ENCODE measurements at places on chromosomes 16 and 17.

- no peak for DNase-seq
Measured at GRCh38 chr17:17816240-17816814, 20.5 kb downstream of the SREBF1 start.

DNA sequence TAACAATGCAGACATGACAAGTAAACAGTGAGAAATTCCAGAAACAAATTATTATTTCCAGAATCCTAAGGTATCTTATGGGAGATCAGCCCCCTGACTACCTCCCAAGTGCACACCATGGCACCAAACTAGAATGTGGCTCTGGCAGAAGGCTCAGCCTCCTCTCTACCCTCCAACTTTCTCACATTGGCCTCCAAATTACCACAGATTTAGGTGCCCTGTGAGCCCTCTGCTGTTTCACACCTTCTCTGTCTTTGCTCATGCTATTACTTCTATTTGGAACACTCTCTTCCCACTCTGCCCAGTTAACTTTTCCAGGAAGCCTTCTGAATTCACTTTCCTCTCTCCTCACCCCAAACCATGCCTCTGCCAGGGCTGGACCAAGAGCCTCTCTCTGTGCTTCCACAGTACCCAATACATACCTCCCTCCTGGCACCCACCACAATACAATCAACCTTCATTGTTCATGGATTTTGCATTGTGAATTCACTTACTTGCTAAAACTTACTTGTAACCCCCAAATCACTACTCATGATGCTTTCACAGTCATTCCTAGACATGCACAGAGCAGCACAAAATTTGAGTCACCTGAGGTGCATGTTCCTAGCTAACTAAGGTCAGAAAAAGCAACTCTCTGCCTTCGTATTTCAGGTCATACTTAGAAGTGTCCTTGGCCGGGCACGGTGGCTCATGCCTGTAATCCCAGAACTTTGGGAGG, 31.4 kb downstream of the SMG6 start:
- DNase-seq: no peak

GRCh38 chr17:65533056-65533745, 28.2 kb downstream of the AXIN2 start:
- DNase-seq: no peak

- DNase-seq: peak; percentile 72
Measured at GRCh38 chr16:12545792-12546342, 257.8 kb downstream of the CPPED1 start.

DNA sequence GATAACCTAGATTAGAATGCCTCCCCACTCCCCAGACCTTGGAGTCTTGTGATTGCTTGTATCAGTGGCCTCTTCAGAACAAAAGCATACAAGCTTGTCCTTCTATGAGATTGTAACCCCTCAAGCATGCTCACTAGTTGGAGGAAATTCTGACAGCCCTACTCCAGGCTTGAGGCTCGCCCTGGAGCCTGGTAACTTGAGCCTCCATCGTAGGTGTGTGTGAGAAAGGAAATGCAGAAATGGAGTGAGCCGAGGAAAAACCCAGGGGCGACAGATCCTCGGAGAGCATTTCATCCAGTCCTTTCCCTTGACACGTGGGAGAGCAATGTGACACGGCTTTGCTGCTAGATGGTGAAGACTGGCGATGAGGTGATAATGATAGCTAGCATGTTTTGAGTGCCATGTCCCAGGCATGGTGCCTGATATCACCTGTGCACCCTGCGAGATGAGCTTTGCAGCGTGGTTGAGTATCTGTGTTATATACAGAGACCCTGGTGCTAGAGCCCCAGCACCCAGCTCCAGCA, 31.2 kb downstream of the GNAO1 start:
- no peak for DNase-seq

DNA sequence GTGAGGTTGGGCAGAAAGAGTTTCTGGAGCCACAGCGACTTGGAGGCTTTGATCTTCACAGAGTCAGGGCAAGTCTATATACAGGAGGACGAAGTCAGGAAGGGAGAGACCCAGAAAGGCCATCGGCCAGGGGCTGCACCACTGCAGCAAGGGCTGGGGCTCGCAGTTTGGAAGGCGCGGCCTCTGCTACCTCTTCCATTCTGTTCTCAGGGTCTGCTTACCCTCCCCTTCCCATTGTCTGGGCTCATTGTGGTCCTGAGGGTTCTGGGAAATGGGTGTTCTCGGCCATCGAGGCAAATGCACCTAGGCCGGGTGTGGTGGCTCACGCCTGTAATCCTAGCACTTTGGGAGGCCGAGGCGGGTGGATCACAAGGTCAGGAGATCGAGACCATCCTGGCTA, 16.0 kb downstream of the ST6GALNAC1 start:
- no peak for DNase-seq

GRCh38 chr16:75203096-75203495, 3.9 kb downstream of the CTRB2 start:
- DNase-seq: no peak

- no peak for DNase-seq
Measured at GRCh38 chr16:79587296-79587695, 13.2 kb downstream of the MAF start.

DNA sequence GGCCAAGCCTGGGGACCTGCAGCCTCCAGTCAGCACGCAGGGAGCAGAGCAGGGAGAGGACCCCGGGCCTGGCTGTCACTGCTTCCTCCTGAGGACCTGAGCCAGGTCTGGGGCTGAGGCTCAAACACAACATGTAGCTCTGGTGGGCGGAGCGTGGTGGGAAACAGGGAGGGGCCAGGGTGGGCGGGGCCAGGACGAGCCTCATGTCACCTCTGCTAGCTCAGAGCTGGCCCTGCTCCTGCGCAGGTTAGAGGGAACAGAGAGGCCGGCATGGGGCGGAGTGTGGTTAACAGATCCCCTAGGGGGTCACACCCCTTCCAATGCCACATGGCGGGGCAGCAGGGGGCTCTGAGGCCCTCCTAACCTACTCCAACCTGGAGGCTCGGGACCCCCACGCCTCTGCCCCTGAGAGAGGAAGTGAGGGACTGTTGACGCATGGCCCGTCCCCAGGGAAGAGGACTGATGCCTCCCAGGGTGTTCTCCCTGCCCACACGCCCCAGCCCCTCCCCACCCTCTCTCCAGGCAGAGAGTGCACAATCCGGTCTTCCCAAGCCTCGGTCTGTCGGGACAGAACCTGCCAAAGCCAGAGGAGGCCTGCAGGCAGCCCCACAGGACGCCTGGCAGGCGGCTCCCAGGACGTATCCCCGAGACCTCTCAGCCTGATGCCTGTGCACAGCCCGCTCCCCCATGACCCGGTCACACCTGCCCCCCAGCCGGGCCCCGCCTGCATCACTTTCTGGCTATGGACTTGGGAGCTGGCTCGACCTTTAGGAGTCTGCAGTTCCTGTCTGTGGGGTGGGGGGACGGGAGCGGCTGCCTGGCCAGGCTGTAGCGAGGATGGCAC, 15.2 kb downstream of the PIEZO1 start:
- DNase-seq: peak; percentile 73

- peak; percentile 94 for DNase-seq
Measured at GRCh38 chr16:89917773-89918452, 749 bp upstream of the MC1R start.

- DNase-seq: no peak
Measured at GRCh38 chr17:10096596-10096995, 101.8 kb downstream of the GAS7 start.

DNA sequence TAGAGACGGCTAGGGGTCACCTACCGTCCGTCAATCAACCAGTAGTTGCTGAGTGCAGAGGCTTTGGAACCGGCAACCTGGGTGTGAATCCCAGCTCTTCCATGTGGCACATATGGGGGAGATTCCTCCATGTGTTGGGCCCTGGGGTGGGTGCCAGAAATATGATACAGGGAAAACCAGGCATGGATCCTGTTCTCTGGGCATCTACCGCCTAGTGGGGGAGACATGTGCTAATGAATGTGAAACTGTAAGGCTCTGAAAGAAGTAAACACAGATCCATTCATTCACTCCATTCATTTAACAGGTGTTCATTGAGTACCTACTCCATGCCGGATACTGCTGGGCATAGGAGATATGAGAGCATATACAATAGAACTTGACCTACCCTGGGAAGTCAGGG, 39.5 kb upstream of the SDK2 start:
- DNase-seq: no peak

DNA sequence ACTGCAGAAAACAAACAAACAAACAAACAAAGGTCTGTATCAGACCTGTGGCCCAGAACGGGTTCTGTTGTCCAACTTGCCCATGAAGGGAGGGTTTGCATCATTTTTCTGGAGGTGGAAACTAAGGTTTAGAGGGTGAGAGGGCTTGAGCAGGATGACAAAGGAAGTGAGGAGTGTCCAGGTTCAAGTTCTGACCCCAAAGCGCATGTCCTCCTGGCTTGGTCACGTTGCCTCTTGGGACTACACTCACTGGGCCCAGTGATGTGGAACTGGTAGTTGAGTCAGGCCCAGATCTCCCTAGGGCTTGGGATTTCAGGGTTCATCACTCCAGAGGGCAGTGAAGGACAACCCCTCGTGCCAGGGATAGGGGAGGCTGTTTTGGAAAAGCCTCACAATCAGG, 1.8 kb downstream of the SREBF1 start:
- DNase-seq: no peak

DNA sequence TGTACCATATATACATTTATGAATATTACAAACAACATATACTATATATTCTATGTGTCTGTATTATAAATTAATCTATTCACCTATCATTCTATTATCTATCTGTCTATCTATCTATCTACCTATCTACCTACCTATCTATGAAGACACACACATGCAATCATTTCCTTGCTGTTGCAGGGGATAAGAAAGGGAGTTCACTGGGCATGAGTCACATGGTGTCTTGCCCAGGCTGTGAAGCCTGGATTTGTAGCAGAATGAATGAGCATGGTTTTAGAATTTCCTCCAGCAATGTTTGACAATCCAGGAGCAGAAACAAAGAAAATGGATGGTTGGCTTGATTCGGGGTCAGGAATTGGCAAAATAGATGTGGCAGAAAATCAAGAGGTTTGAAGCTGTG, 23.2 kb upstream of the FAM20A start:
- no peak for DNase-seq

DNA sequence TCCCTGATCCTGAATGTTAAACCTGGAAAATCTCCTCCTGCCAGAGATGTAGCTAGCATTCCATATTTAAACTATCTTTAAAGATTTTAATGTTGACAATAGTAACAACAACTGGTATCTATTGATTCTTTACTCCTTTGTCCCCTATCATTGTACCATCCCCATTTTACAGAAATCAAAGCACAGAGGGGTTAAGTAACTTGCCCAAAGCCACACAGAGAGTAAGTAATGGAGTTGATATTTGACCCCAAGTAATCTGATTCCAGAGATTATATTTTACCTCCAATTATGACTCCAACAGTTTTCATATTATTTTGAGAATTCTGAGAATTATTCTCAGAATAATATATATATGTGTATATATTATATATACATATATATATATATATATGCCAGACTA, 37.7 kb upstream of the RGS9 start:
- no peak for DNase-seq

GRCh38 chr16:70665113-70665694, 18.8 kb downstream of the IL34 start:
- no peak for DNase-seq

- no peak for DNase-seq
Measured at GRCh38 chr17:35795871-35796265, 427 bp upstream of the MMP28 start.
